GM12878 (cell line): ENCODE measurements at places on chromosomes 12 and 14. TPM values are rescaled to one million over a fixed set of nuclear protein-coding genes. Genes with fewer than 3 reads are reported as not detected.

Gene NGB
- total RNA-seq, result not detected in 2 replicates

Gene MRPL51
- total RNA-seq, result 275 and 276 TPM in 2 replicates

Gene CCDC175
- total RNA-seq, result not detected in 2 replicates

Gene TAS2R43
- total RNA-seq, result 0.45 and 0.80 TPM in 2 replicates
